Inflammatory macrophage treated with lipopolysaccharide for 1 hour (primary cell): ENCODE measurements at places on chromosomes 6 and 20.

DNA sequence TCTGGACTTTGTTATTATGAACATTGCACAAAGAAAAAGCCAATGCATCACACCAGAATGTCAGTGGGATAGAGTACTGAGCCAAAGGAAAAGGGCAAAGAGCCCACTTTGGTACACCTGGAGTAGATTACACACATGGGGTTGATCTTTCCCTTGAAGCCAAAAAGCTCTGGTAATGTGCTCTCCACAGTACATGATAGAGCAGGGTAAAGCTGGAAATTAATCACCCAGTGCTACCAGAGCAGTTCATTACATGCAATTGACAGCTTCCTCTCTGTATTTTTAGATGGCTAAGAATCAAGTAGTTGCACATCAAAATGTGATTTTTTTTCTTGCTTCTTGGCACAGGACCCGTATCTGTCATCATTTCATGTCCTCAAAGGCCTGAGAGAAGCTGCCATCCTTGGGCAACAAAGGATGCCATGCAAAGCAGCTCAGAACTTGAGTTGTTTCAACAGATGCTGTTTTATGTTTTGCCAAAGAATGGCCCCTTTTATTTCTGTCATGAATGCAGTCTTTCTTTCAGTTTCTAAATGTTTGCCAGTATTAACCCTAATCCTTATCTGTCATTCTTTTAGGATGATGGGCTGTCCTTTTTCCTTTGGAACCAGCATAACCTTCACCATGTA is 88.1 kb downstream of the HDGFL1 start:
- DNase-seq, result no peak

DNA sequence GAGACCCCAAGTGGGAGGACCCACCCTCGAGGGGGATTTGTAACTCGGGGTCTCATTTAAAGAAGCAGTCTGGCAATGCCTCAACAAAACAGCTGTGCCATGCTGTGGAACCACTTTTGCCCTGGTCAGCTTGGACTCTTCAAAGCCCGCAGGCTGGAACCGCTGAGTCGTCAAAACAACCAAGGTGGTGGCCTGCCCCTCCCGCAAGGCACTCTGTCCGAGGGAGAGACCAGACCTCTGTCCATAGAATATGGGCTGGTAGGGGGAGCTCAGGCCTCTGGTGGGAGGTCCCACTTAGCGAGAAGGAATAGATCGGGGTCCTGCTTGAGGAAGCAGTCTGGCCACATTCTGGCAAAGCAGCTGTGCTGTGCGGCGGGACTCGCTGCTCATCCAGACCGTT is 208.1 kb downstream of the BCKDHB start:
- DNase-seq, result no peak

GRCh38 chr6:90421666-90422065 is 125.0 kb upstream of the BACH2 start:
- no peak for DNase-seq

GRCh38 chr6:84424956-84425355 is 197.5 kb upstream of the CEP162 start:
- no peak for DNase-seq

DNA sequence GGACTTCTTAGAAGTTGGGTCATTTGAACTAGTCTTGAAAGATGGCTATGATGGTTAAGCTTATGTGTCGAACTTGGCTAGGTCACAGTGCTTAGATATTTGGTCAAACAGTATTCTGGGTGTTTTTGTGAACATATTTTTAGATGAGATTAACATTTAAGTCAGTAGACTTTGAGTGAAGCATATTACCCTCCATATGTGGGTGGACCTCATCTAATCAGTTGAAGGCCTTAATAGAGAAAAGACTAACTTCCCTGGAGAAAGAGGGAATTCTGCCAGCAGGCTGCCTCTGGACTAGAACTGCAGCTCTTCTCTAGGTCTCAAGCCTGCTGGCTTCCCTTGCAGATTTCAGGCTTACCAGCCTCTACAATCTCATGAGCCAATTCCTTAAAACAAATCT is 76.9 kb downstream of the RCAN2 start:
- no peak for DNase-seq

DNA sequence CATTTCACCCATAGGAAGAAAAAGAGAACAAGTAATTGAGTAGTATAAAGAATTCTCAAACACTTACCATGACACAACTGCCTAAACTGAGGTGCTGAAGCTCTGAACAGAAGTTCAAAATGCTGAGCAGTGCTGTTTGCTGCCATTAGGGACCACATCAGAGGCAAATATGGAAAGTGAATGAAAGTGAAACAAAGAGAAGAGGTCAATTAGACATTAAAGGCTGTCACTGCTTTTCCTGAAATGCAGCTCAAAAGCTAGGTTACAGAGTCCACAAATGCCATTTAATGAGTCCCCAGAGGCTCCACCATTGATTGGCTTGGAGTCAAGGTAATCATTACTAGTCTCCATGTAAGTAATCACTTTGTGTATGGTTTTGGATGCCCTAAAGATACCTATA is 46.1 kb downstream of the POU3F2 start:
- DNase-seq, result no peak
